Activated CD4-positive, CD25-positive, alpha-beta regulatory T cell treated with anti-CD3 and anti-CD28 coated beads, Interleukin-2, amount 50 U/mL, for 24 hours (primary cell): ENCODE measurements at places on chromosomes 7 and 10.

DNA sequence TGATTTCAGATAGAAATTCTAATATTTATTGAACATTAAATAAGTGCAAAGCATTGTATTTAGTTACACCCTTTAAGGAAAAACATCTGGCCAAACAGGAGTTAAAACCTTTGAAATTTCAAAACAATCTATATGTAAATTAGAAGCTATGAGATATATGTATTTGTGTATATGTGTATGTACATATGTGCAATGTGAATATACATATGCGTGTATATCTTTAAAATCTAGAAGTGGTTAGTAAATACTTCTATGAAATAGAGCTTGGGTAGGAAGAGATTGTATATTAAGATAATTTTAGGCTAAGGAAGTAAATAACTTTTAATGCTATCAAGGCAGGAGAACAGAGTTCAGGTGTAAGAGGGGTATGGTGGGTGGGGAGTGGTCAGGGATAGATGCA is 9.3 kb downstream of the WEE2 start:
- ATAC-seq: no peak

GRCh38 chr10:70761727-70762350 is 23.3 kb downstream of the TBATA start:
- ATAC-seq: no peak

- no peak for ATAC-seq
These were observed 172.0 kb upstream of the NOBOX start for GRCh38 chr7:144575456-144575855.

- ATAC-seq: no peak
These were observed 32.6 kb downstream of the ARHGAP21 start for GRCh38 chr10:24690961-24691512.

- no peak for ATAC-seq
These were observed 249.0 kb upstream of the AUTS2 start for GRCh38 chr7:69349291-69349690.

- no peak for ATAC-seq
These were observed 64.7 kb downstream of the TPK1 start for GRCh38 chr7:144771174-144771573.

- peak; percentile 46 for ATAC-seq
These were observed 839 bp downstream of the IKZF5 start for GRCh38 chr10:123007558-123008354.

- no peak for ATAC-seq
These were observed 31.8 kb downstream of the WDR86 start for GRCh38 chr7:151378011-151378410.

- no peak for ATAC-seq
These were observed 182.7 kb upstream of the LYZL2 start for GRCh38 chr10:30812018-30812851.

- no peak for ATAC-seq
These were observed 46.3 kb downstream of the KIAA1549 start for GRCh38 chr7:138934861-138935260.

- ATAC-seq: no peak
These were observed 24.9 kb downstream of the BEND7 start for GRCh38 chr10:13503745-13504463.

DNA sequence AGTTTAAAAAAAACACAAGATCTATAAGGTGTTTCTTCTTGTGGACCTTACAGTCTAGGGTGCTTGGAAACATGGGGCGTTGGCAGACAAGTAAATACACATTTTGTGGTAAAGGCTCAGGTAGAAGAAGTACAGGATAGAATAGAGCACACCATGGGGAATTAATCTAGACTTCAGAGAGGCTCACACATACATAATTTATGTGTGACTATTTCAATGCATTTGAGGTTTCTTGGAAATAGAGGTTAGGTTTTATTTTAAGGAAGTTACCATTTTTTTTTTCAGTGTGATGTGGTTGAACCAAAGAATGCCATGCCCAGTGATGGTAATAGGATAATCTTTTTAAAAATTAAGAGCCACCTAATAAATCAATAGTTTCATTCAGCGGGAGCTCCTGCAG is 12.8 kb downstream of the CFTR start:
- ATAC-seq: no peak

DNA sequence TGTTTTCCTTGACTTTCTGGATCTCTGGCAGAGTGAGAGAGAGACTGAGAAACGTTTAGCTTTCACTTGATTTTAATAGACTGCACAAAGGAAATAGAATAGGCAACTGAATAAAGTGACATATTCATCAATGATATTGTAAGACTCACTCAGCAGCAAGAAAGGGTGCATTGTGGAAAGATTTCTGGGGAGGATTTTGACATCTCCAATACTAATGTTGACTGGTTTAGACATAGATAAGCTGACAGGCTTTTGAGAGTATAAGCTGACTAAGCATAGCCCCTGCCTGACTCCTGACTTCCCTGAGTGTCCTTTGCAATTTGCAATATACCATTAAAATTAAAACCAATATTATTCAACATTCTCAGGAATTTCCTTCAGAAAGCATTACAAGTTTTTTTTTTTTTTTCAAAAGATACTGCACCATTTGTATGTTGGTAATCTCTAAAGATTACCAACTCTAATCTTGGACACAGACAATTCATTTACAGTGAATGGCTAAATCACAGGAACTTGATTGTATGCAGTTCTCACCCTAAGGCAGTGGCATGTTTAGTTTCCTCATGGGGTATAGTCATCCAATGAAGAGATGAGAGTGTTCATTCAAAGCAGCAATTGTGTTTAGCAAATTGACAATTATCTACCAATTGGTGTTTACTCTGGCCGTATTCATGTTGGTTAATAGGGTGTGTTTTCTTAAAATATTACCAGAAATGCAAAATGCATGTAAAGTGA is 325.6 kb downstream of the SORCS3 start:
- ATAC-seq: no peak

GRCh38 chr7:84705706-84706105 is 481.1 kb downstream of the SEMA3D start:
- ATAC-seq: no peak

DNA sequence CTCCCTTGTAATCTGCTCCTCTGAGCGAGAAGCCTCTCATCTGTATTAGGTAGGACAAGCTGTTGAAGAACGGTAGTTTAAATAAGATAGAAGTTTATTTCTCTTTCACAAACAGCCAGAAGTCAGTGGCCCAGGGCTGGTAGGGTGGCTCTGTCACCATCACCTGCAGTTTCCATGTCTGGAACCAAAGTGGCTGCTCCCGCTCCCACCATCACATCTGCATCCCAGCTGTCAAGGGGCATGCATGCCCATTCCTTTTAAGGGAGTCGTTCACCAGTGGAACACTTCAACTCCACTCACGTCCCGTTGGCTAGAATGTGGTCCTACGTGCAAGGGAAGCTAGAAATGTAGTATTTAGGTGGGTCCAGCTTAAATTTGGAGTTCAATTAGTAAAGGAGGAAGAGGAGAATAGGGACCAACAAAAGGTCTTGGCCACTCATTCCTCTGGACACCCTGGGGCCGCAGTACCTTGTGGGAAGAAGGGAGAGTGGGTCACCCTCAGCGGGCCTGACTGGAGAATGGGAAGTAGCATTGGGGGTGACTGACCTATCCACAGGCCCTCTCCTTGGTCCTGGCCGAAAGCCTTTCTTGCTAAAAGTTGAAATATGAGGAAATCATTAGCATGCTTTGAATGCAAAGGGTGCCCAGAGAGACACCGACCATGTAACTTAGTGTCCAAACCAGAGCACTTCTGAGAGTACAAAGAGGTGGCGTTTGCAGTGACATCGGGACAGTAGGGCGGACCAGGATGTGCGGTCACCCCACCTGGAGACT is 48.0 kb downstream of the ELFN1 start:
- no peak for ATAC-seq

DNA sequence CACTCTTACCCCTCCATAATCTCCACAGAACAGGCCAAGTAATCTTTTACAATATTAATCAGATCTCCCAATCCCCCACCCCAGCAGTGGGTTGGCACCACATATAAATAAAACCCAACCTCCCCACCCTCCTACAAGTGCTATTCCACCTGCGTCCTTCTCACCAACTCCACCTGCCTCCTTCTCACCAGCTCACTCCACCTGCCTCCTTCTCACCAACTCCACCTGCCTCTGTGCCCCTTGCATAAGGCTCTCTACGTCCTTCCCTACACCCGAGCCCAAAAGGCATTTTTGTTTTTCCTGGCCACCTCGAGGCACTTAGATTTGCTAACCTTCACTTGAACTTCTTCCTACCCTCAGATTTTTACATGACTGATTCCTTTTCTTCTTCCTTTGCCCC is 89.7 kb downstream of the ATE1 start:
- ATAC-seq: no peak

GRCh38 chr10:3068968-3069737 is 1.8 kb downstream of the PFKP start:
- ATAC-seq: peak; percentile 8

DNA sequence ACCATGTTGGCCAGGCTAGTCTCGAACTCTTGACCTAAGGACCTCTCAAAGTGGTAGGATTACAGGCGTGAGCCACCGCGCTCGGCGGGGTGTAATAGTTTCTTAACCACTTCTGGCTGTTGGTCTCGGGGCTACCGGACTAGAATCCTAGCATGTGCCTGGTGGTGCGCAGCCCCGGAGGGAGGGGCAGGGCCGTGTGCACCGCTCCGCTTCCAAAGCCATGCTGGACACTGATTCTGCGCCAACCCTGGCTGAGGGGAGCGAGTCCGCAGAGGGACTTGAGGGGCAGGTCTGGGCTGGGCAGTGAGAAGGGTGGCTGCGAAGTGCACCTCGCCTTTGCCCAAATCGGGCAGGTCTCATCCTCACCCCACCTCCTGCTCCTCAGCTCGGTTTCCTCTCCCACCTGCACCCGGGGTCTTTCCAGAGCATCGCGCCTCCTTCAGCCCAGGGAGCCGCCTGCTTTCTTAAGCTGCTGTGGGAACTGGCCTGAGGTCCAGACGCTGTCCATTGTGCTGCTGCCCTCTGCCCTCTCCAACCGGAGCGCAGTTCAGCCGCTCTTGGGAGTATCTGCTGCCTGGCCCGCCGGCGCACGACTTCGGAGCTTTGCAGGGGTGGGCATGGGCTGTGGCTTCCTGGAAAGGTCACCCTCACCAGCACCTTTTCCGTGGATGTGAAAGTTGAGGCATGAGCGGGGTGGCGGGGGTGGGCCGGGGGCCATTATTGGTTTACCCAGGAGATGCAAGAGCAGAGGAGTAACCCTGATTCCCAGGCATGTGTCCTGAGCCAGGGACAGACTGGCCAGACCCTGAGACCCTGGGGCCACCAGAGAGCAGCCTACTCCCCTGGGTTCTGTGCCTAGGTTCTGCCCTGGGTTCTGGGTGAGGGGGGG is 422.6 kb upstream of the NUPR2 start:
- ATAC-seq: no peak

GRCh38 chr10:35641676-35642034 is 441 bp downstream of the FZD8 start:
- no peak for ATAC-seq

DNA sequence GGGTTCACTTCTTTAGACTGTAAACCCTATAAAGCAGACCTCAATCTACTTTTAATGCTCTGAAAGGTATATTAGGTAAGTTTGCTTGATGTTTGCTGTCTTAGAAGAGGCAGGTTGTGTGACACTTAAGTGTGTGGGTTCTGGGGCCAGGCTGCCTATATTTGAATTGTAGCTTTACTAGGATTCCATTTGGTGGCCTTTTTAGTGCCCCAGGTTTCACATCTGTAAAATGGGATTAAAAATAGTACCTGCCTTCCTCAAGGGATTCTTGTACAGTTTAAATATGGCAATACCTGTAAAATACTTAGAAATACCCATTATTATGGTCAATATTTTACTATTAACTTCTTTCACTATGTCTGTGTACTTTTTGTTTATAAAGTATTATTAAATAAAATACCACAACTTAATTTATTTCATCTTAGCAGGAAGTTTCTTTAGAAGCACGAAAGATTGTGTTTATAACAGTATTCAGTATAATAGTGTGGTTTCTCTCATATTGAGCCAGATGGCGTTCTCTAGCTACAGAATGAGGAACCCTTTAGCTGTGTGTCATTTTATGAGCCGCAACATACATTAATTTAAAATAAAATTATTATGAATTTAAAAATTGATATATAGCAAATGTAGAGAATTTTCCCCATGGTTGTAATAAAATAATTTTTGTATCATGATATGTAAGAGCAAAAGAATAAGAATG is 94.2 kb downstream of the CDK14 start:
- ATAC-seq: no peak

DNA sequence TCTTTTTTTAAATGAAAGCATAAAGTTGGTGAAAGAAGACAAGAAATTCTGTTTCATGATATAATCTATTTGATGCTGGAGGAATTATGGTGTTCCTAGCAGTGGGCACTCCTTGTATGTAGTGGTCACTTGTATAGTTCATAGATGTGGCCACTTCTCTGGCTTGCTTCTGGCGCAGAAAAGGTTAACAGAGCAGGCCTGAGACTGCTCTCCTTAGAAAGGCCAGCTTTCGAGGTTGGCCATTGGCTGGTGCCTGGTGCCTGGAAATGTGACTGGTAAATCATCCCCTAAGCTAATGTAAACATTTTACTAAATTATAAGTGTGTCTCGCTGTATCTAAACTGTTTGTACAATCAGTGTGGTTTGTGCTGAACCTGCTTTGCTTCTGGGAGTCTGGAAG is 276.1 kb downstream of the PHTF2 start:
- ATAC-seq: no peak

DNA sequence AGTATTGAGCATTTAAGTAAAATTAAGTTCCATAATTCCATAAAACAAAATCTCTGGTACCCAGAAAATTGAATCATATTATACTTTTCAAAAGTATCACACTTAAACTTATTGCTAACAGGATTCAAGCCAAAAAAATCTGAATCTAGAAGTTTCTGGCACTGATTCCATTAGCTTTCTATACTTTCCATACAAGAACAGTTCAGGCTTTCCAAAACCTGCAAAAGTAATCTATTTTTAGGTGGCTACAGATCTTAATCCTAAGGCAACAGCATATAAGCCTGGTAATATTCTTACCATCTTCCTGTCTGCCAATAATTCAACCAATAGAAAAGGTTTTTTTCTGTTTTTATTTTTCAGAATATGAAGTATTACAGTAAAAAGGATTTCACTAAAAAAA is 185.0 kb downstream of the CRPPA start:
- ATAC-seq: no peak

DNA sequence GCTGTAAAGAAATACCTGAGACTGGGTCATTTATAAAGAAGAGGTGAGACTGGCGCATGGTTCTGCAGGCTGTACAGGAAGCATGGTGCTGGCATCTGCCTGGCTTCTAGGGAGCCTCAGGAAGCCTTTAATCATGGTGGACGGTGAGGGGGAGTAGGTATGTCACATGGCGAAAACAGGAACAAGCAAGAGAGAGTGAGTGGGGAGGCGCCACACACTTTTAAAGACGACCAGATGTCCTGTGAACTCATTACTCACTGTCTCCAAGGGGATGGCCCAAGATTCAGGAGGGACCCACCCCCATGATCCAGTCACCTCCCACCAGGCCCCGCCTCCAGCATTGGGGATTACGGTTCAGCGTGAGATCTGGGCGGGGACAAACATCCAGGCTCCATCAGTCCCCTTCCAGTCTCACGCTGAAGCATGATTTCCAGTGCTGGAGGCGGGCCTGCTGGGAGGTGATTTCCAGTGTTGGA is 3.2 kb downstream of the ZNF316 start:
- no peak for ATAC-seq

DNA sequence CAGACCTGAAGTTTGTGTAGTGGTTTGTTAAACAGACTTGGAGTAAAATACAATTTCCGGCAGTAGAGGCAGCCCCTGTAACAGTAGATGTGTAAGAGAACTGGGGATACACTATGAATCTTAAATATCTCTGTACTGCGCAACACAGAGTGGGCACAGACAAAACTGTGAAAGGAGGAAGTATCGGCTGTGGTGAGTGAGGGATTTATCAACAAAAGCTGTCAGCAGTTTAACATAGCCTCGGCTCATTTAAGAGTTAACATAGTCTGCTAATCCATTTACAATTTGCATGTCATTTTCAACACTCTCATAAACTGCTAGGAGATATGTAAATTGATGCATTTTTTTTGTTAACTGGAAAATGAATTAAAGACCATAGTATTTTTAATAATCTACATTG is 225.2 kb downstream of the ZWINT start:
- ATAC-seq: no peak
